ENCODE measurements at places on chromosomes 5 and 9.

DNA sequence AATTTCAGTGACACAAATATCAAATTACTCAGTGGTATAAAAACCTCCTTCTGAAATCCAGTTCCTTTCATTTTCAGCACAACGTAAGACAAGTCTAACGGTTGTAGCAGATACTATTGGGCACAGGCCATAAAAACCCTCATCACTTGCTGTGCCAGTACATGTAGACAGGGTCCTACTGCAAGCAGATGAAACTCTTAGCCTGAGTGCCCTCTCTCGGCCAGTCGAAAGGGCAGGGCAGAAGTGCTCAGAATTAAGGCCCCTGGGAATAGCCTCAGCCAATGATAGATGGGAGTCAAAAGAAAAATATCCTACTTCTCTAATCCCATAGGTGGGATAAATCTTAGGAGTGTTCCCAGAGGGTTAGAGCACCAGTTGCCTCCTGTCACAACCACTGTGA lies 168.5 kb upstream of the FER start:
- no peak for DNase-seq

DNA sequence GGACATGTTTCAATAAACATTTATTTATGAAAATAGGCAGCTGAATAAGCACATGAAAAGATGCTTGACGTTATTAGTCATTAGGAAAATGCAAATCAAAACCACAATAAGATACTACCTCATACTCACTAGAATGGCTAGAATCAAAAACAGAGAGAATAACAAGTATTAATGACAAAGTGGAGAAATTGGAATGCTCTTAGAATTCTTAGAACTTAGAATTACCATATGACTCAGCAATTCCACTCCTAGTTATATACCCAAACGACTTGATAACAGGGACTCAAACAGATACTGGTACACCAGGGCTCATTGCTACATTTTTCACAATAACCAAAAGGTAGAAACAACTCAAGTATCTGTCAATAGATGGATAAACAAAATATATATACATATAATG lies 15.1 kb upstream of the TRIM36 start:
- no peak for DNase-seq

GRCh38 chr9:89985068-89985467 lies 380.3 kb downstream of the GADD45G start:
- DNase-seq: no peak

DNA sequence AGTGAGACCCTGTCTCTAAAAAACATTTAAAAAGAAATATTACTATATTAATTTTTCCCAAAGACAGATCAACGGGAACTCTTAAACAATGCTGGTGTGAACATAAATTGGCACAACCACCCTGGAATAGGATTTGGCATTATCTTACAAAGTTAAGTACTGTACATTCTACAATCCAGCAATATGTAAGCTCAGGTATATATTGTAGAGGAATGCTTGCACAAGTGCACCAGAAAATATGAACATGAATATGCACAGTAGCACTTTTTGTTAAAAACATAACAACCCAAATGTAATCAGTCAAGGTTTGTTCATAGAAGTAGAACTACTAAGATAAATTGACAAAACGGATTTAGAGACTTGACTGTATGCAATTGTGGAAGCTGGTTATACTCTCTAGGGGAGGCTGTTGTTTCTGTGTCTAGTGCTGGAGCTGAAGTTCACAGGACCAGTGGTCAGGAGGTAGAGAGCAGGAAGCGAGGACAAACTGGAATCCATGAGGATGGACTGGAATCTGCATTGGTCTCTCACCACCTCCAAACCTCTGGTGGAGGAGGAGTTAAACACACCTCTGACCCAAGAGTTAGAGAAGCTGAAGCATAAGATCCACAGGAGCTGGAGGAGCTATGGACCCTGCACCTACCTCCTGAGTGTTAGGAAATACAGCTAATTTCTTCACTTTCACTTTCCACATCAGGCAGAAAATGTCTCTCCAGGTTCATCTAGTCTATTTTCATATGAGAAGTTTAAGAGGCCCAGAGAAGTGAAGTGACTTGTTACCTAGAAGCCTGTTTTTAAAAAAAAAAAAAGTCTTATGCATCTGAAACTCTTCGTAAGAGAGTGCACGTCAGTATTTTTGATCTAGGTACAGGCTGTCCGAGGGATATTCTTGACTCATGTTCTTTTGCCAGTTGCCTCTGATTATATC lies 20.3 kb upstream of the RIC1 start:
- no peak for DNase-seq

- no peak for DNase-seq
Observed at GRCh38 chr5:64814073-64814472, 45.3 kb downstream of the CWC27 start.

GRCh38 chr5:94086194-94086593 lies 344.8 kb upstream of the POU5F2 start:
- DNase-seq: no peak

DNA sequence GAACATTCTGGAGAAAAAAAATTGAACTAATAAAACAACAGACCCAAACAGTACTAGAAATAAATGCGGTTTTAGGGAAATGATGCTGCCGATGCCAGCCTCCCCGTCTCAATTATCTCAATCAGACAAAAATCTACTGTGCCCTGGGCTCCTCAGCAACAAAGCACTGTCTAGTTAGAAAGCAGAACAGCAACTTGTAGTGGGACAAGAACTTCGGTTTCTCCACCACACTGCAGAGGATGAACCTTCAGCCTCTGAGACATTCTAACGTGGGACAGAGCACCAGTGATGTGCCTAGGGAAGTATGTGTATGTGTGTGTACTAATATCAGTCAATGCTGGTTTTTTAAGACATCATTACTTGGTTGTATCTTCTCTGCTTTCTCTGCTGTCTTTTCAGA lies 11.1 kb upstream of the CAST start:
- no peak for DNase-seq

DNA sequence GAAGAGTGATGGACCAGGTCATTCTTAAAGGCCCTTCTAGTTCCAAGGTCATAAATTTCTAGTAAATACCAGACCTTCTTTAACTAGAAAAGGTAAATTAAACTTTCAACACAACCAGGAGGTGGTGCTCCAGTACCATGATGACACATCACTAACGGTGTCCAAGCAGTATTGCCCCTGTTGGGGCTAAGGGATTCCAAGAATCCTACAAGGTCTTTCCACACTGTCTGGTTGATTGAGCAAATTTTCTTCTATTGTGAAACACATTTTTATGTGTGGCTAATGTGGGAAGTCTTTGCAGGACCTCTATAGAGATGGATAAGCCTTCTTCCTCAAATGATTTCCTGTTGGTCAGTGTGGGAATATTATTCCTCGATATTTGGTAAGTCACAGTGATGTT lies 459.6 kb upstream of the PAPPA start:
- no peak for DNase-seq

DNA sequence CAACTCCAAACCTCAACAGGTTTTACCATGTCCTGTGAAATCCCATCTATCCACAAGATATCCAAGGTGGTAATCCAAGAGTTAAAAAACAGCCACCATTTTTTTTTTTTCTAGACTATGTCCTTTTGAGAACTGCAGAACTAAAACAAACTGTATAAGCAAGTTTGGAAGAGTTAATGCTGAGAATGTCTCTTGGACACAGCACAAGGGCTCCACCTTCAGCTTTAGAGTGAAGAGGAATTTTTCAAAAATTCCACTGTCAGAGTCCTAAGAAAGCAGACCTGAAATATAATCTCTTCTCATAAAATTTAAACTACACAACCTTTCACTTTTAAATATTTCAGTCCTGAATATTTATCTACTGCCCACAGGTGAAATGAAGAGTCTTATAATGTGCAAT lies 167.8 kb upstream of the CCNG1 start:
- DNase-seq: no peak

- no peak for DNase-seq
Observed at GRCh38 chr9:129990269-129991010, 52.5 kb downstream of the FNBP1 start.

DNA sequence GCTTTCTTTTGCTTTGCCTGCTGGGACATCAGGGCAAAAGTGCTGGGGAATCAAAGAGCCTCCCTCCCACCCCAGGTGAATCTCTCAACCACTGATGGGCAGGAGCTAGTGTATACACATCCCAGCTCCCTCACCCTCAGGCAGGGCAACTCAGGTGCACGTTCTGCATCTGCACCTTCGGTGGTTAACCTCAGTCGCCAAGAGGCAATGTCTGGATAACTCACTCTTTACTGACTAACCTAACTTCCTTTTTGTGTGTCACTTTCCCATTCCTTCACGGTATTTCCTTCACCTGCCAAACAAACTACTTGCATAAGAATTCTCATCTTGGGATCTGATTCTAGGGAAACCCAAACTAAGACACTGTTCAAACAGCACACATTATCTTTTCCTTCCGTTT lies 26.3 kb downstream of the CNTFR start:
- no peak for DNase-seq

DNA sequence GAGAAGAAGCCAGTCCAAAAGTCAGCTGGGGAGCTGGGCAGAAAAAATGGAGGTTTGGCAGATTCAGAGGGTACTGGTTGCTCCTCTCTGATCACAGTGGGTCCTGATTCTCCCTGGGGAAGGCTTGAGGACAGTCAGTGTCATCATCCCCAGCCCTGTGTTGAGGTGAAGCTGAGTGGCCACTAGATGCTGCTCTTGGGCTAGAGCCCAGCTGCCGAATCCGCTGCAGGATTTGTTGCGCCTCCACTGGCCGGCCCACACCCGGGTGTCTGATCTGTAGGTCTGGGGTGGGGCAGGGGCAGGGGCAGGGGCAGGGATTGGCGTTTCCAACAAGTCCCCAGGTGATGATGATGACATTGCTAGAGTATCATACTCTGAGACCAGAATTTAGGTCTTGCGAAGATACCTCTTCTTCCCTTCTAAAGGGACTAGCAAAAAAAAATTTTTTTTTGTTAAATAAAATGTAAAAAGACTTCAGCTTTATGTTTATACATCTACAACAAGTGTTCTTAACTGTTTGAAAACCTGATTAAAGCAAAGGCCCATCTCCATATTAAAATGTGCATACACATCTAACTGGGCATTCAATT lies 106.8 kb downstream of the PDE6A start:
- no peak for DNase-seq

- no peak for DNase-seq
Observed at GRCh38 chr5:15929611-15930263, 249.9 kb downstream of the MARCHF11 start.

DNA sequence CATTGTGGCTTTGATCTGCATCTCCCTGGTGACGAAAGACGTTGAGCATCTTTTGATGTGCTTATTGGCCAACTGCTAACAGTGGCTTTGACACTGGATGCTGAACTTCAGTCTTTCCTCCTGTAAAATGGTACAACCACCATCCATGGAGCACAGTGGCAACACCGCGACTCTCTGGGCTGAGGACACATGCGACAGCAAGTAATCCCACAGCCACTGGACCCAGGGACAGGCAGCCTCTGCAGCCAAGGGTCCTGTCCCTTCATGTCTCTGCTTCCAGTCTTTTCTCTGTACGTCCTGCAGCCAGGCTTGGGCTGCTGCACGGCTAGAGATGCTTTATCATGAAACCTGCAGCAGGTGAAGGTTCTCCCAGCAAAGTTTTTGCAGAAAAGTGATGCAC lies 83.5 kb downstream of the DAP start:
- DNase-seq: no peak
